ENCODE measurements at places on chromosomes 7 and 10.

GRCh38 chr10:33945051-33945450 lies 610.6 kb upstream of the NRP1 start:
- no peak for DNase-seq

DNA sequence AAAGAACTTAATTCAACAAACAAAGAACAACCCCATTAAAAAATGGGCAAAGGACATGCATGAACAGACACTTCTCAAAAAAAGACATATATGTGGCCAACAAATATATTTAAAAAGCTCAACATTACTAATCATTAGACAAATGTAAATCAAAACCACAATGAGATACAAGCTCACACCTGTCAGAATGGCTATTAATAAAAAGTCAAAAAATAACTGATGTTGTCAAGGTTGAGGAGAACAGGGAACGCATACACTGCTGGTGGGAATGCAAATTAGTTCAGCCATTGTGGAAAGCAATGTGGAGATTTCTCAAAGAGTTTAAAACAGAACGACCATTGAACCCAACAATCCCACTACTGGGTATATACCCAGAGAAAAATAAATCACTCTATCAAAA lies 19.1 kb downstream of the ZFAND4 start:
- DNase-seq, result no peak

- DNase-seq, result peak; percentile 63
Measured at GRCh38 chr7:150451097-150451793, 815 bp downstream of the GIMAP8 start.

DNA sequence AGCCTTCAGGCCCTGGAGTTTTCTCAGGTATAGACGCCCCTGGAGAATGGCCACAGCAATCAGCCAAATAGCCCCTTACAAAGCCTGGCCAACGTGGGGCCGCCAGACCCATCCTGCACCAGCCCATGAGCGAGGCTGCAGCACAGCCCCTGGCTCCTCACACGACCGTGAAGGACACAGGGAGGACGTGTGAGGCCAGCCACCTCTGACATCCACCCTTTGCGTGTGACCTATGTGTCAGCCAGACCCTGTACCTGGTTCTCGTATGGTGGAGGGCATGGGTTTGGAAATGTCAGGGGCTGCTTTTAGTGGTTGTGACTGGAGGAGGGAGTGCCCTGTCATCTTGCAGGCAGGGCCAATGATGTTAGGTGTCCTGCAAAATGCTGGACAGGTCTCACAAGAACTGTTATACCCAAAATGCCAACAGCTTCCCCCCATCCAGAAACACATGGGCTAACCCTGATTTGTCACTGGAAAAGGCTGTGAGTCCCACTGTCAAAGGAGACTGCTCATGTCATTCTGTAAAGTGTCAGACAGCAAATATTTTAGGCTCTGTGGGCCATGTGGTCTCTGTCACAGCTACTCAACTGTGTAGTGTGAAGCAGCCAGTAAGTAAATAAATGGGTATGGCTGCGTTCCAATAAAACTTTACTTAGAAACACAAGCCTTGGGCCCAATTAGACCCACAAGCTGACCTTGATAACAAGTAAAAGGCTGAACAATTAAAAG lies 30.0 kb downstream of the NOD1 start:
- no peak for DNase-seq

- DNase-seq, result no peak
Measured at GRCh38 chr7:69656890-69657289, 58.6 kb downstream of the AUTS2 start.

GRCh38 chr7:123616223-123616622 lies 14.6 kb downstream of the ASB15 start:
- DNase-seq, result no peak

- DNase-seq, result no peak
Measured at GRCh38 chr7:22351878-22352277, 5.1 kb downstream of the RAPGEF5 start.

DNA sequence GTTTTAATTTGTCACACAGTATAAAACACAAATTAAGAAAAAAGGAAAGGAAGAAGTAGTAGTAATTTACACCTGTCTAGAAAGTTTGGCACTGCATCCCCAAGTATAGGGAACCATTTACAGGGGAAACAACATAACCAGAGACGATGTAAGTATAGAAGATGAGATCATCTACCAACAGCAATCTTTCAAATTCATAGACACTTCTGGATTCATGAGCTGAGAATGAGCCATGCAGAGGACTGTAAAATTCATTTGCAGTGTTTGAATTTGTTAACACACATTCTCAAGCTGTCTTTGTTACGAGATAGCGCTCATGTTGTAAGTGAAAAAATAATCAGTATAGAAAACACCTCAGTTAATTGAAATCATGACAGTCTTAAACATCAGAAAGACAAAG lies 337.0 kb upstream of the MEOX2 start:
- no peak for DNase-seq

- DNase-seq, result no peak
Measured at GRCh38 chr10:79390551-79391229, 43.4 kb downstream of the PPIF start.

- no peak for DNase-seq
Measured at GRCh38 chr10:131880016-131880590, 20.7 kb upstream of the PPP2R2D start.

DNA sequence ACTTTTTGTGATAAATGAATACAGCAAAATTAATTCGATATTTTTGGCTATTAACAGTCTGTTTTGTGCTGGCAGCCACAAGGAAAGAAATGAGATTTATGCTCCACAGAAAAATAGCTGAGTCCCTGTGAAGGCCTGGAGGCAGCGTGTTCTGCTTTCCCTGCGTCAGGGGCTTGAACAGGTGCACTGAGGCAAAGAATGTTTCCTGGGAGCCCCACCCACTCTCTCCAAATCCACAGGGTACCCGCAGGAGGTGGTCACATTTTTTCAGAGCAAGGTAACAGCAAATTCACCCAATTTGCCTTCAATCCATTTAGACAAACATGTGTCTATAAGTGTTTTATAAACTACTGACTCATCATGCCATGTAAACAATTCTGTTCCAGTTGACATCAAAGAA lies 308.1 kb downstream of the TCERG1L start:
- no peak for DNase-seq

DNA sequence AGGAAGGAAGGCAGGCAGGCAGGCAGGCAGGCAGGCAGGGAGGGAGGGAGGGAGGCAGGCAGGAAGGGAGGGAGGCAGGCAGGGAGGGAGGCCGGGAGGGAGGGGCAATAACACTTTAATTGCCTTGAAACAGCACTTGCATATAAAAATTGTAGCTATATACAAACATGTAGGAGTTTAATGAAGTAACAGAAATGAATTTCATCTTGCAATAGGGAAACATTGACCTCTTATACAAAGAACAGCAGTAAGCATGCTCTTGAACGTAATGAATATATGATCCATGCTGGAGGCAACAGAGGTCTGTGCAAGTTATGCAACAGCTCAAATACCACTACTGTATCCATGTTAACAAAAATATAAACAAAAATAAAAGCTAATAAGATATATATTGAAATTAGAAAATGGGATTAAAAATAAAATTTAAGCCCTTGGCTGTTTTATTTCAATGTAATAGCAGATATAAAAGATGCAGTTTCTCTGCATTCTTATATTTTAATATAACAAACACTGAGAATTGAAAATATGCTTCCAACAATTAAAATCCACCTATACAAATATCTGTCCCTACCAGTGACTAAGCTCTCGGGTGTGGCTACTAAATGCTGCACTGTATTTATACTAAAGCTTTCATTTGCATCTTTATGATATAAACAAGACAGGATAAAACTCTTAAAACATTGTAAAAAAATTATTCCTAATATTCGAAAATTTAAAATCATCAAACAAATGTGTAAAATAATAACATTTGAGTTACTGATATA lies 50.3 kb downstream of the CACNA2D1 start:
- no peak for DNase-seq
